Esophagus muscularis mucosa (tissue), 4 donors: ENCODE measurements at places on chromosomes 16 and 17. TPM values are rescaled to one million over a fixed set of nuclear protein-coding genes. Genes with fewer than 3 reads are reported as not detected.

PSME3IP1 gene
- total RNA-seq = 60.7 TPM

TOX3 gene
- total RNA-seq = not detected

- H3K36me3 ChIP-seq = no peaks in the 10 kb centered on the region
- no peak overlapping the region for H3K27ac ChIP-seq
- H3K4me3 ChIP-seq = no peak overlapping the region
- peaks cover 23% of the 10 kb centered on the region for H3K27me3 ChIP-seq
Measured at GRCh38 chr17:50533720-50534148, 1.2 kb downstream of the EPN3 start.

DNA sequence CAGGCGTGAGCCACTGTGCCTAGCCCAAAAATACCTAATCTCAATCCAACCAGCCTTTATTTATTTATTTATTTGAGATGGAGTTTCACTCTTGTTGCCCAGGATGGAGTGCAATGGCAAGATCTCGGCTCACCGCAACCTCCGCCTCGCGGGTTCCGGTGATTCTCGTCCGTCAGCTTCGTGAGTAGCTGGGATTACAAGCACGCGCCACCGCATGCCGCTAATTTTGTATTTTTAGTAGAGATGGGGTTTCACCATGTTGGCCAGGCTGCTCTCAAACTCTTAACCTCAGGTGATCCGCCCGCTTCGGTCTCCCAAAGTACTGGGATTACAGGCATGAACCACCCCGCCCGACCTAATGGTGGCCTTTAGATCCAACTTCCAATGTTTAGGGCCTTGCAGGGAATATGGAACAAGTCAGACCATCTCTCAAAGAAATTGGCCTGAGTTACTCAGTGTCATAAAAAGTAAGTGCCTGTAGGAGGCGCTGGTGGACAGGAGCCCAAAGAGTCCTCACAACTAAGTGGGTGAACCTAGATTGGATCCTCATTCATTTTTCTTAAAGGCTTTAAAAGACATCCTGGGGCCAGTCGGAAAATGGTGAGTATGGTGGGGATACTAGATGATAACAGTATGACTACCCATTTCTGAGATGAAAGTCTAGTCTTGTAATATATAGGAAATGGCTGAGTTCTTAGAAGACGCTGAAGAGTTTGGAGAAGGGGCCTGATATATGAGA is 4.6 kb downstream of the ZSCAN10 start:
- peaks cover 7% of the 10 kb centered on the region for H3K27me3 ChIP-seq
- peaks cover under 1% of the 10 kb centered on the region for H3K4me1 ChIP-seq
- DNase-seq = no peak

DNA sequence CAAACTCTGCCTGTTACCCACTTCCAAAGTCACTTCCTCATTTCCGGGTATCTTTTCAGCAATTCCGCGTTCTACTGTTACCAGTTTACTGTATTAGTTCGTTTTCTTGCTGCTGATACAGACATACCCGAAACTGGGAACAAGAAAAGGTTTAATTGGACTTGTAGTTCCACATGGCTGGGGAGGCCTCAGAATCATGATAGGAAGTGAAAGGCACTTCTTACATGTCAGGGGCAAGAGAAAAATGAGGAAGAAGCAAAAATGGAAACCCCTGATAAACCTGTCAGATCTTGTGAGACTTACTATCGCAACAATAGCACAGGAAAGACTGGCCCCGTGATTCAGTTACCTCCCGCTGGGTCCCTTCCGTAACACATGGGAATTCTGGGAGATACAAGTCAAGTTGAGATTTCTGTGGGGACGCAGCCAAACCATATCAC is 30.9 kb downstream of the PAFAH1B1 start:
- no peak overlapping the region for H3K4me3 ChIP-seq
- no peak for DNase-seq
- H3K27ac ChIP-seq = no peak overlapping the region
- peaks cover 17% of the 10 kb centered on the region for H3K4me1 ChIP-seq
- H3K27me3 ChIP-seq = no peaks in the 10 kb centered on the region
